ENCODE measurements at places on chromosomes 4 and X.

DNA sequence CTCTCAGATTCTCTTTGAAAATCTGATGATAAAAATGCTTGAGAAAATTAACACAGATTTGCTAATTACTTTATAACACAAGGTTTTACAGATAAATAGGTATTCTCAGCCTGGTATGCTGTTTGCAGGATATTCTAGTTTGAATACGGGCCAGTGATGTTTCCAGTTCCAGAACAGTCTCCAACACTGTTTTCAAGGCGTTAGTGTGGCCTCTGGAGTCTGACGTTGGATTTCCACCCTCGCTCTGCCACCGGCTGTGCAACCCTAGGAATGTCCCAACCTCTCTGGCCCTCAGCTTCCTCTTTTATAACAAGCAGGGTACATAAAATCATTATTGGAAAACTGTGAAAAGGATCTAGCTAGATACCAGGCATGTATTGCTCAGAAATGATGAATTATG lies 23.8 kb upstream of the CYP4V2 start:
- DNase-seq: no peak

- no peak for DNase-seq
These were observed 672 bp downstream of the LONRF3 start for GRCh38 chrX:118974908-118975671.

DNA sequence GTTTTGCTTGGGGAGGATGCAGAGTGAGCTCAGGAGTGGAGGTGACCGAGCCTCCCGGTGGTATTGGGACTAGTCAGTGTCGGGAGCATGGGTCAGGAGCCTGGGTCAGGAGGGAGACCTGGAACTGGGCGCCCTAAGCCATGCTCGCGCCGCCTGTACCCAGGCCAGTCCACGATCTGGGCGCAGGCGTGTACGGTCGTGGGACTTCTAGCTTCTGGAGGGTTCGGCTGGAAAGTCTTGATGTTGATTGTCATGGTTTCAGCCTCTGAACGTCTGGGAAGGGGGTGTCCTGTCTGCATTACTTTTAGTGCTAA lies 244 bp downstream of the EIF2S3 start:
- DNase-seq: no peak

DNA sequence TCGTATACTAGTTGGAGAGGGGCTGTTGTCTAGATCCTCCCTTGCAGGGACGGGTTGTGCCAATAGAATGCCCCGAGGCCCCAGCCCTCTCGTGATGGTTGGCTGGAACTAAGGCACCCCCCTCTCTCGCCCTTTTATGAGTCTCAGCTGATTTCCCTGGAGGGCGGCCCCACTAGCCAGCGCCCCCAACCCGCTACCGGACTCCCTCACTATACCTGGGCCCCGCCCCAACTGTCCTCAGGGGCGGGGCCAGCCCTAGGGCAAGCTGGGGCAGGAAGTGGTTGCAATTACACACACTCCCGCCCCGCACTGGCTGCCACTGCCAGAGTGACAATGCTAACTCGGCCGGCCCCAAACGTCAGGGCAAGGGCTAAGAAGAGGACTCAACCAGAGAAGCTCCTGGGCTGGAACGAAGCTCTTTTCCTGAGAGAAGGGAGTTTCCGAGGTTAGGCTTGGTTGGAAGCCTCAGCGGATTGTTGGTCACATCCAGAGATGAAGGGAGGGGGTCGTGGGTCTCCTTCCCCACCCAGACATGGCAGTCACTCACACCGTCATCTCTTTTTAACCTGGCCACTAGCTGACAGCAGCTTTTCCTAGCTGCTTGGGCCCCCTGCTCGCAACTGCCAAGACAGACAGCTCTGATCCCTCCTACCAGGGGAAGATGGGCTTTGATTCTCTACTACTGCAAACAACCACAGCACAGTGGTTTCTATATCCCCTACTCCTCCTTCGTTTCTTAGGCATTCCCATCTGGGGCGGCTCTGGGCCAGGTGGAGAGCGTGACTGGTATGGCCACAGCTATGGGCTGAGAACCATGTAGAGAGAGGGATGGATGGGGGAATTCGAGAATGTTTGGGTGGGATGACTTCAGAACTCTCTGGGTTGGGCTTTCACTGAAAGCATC lies 21.0 kb upstream of the BCORL1 start:
- DNase-seq: no peak

DNA sequence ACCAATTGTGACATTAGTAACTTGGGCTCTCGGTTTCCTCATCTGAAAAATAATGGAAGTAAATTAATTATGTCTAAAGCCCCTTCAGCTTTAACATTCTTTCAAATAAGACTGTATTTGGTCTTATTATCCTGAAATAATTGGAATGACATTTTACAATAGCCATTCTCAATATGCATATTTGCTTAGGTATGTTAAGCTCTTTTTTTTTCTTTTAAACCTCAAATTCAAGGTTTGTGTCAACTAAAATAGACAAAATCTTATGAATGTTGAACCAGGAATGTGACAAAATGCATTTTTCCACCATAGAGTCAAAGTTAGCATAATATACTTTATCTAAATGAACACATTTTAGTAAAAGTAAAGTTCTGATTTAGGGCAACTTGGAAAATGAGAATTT lies 34.4 kb upstream of the TET2 start:
- DNase-seq: no peak

DNA sequence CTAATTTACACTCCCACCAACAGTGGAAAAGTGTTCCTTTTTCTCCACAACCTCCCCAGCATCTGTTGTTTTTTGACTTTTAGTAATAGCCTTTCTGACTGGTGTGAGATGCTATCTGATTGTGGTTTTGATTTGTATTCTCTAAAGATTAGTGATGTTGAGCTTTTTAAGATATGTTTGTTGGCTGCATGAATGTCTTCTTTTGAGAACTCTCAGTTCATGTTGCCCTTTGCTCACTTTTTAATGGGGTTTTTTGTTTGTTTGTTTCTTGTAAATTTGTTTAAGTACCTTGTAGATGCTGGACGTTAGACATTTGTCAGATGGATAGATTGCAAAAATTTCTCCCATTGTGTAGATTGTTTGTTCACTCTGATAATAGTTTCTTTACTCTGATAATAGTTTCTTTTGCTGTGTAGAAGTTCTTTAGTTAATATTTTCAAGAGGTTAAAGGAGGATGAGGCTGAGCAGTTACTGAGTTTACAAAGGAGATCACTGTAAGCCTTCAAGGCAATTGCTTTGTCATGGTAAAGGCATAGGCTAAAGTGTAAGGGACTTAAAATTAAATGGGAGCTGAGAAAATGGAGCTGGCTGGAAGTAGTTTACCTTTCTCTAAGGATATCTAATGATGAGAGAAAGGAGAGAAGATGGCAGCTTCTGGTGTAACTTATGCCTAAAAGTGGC lies 323.4 kb downstream of the PCDH7 start:
- DNase-seq: no peak

DNA sequence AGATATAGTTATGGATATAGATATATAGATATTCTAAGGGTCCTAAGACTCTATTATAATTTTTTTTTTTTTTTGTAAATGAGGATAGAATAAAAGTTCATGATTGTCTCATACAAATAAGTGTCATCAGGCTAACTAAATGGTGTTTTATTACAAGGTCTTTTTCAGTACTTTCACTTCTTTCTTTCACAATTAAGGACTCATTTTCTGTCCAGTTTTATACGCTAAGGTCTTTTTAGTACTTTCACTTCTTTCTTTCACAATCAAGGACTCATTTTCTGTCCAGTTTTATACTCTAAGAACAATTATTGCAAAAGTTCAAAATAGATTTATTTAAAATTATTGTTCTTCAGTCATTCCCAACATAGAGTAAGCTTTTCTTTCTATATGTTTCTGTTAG lies 32.7 kb downstream of the RUFY3 start:
- no peak for DNase-seq

GRCh38 chr4:98710831-98711230 lies 52.4 kb upstream of the TSPAN5 start:
- DNase-seq: no peak

All from cortex of kidney (tissue), 1 donor.